ENCODE measurements at places on chromosomes 6 and 20.

GRCh38 chr6:75283907-75284631 lies 523 bp downstream of the TMEM30A start:
- DNase-seq, result no peak

DNA sequence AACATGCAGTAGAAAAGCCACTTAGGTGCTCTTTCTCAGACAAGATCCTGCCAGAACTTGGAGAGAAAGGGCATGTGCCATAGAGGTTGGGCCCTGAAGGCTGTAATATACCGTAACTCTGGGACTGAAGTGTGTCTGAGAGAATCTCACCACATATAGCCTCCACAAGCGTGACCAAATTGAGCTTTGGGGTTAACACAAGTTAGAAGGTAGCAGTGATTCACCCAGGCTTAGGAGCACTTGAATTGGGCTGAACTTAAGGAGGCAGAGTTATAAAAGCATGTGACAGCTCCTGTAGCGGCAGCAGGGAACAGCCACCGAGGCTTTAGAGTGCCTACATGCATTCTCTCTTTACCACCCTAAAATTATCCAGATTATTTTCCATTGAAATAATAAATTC lies 361.6 kb downstream of the PHF3 start:
- no peak for DNase-seq

- no peak for DNase-seq
Measured at GRCh38 chr20:19588732-19589131, 169.3 kb upstream of the RIN2 start.

GRCh38 chr20:62697468-62697912 lies 11.1 kb upstream of the NTSR1 start:
- DNase-seq, result no peak

DNA sequence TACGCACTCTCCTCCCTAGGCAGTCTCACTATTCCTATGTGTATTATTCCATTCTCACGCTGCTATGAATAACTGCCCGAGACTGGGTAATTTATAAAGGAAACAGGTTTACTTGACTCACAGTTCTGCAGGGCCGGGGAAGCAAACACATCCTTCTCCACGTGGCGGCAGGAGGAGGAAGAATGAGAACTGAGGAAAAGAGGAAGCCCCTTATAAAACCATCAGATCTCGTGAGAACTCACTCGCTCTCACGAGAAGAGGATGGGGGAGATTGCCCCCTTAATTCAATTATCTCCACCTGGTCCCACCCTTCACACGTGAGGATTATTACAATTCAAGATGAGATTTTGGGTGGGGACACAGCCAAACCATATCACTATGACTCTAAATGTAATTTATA lies 61.9 kb downstream of the ECT2L start:
- DNase-seq, result no peak

- no peak for DNase-seq
Measured at GRCh38 chr6:136784910-136785746, 7.1 kb downstream of the MAP3K5 start.

- no peak for DNase-seq
Measured at GRCh38 chr6:24051942-24052589, 73.9 kb upstream of the NRSN1 start.

DNA sequence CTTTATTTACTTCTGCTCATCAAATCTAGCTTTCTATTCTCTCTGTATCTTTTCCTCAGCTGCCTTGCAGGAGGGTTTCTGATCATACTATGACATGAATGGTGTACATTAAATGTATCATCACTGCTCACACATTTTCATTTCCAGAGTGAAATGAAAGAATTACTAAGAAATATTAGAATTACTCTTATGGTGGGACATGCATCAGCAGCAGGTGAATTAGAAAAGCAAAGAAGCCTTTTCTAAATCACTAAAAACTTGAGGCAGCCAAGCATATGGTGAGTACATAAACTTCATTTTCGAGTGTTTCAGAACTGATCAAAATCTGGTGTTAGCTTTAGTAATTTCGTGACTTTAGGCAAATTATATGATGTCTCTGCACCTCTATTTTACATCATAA lies 23.6 kb downstream of the IL17A start:
- DNase-seq, result no peak

DNA sequence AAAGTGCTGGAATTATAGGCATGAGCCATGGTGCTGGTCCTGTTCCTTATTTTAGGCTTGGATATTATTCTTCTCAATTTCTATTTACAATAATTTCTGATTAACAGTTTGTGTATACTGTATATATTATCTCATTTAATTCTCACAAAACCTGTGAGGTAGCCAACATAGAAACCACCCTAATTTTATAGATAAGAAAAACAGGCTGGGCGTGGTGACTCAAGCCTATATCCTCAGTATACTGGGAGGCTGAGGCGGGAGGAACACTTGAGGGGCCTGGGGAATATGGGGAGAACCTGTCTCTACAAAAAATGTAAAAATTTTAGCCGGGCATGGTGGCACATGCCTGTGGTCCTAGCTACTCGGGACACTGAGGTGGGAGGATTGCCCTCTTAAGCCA lies 3.8 kb upstream of the AFG1L start:
- DNase-seq, result no peak

All from GM04503 (cell line).